ENCODE measurements at places on chromosomes 1 and 21.
A peak's percentile ranks its signal among the peaks of the same experiment; 100 is the strongest.

DNA sequence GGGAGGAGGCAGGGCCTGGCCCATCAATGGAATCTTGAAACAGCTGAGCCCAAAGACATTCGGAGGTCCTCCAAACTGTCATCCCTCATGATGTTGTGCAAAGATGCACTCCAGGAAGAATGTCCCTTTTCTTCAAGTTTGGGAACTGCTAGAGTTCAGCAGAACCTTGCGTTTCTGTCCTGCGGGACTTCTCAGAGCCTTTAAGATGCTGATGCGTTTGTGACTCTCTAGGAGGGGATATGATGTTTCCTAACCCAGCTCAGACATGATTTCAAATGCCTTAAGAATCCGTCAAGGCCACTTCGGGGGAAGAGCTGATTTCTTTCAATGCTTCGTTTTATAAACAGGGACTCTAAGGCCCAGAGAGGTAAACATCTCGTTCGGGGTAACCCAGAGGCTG lies 35.5 kb downstream of the SPSB1 start:
- no peak for DNase-seq

- DNase-seq = no peak
Observed at GRCh38 chr1:39189592-39190041, 14.9 kb upstream of the MACF1 start.

DNA sequence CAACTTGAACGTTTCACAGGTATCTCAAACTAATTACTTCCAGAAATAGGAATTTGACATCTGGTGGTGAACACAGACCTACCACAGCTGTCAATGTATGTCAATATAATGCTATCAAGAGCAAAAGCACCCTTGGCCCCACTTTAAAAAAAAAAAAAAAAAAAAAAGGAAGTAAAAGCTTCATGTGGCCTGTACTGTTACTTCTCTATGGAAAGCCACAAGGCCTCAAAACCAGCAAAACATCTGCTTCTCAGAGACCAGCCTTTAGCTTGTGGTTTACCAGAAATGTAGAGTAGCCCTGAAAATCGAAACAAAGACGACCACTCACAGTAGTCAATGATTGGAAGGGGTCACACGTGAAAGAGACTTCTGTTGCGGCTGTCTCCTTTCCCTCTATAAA lies 109.6 kb downstream of the SLC45A1 start:
- DNase-seq = no peak

DNA sequence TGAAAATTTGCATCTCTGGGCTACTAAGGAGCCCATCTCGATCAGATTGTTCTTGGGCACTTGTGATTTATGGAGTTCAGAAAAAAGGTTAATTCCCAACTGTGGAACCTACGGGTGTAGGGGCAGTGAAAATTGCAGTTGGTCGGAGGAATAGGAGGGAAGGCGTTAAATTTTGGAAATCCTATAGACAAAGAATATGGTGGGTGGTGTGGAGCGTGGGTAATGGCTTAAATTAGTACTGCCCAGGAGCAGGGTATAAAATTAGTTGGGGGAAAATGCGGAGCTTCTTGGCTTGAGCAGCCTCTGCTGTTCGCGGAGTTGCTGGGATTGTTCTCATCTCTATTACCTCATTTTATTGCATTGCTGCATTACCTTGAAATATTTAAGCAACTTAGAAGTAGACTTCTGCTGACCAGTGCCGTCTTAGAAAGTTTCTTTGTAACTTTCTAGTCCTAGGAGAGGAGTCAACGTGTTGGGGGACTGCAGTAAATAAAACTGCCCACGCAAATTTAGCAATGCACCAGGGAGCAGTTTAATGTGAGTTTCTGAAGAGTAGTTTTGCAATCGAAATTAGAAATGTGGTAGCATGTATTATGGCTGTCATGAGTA lies 514 bp downstream of the S1PR1 start:
- no peak for DNase-seq

GRCh38 chr1:113320272-113320671 lies 70.0 kb upstream of the MAGI3 start:
- DNase-seq = no peak

GRCh38 chr21:33384841-33385331 lies 18.3 kb upstream of the IFNGR2 start:
- no peak for DNase-seq

DNA sequence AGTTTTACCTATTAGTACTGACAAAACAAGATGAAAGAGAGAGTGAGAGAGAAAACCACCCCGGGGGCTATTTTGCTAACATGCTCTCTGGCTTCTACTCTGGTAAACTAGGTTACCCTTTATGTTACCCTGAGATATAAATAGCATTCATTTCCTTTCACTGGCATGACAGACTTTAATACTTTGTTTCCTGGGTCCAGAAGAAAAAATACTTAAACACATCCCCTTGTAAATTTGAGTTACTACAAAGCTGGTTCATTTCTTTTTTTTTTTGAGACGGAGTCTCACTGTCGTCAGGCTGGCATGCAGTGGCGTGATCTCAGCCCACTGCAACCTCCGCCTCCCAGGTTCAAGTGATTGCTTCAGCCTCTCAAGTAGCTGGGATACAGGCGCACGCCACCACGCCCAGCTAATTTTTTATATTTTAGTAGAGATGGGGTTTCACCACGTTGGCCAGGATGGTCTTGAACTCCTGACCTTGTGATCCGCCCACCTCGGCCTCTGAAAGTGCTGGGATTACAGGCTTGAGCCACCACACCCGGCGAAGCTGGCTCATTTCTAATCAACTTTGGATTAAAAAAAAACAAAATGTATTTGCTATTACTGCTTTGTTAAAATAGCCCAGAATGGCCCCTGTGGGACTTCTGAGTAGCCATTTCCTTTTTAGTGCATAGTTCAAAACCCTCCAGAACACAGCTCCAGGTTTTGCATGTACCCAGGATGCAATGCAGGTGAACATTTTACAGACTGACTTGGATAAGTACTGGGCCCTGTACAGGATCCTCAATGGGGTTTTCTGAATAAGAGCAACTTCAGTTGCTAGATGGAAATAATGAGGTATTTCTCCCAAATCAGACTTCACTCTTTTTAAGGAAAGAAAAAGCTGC lies 20.6 kb downstream of the INPP5B start:
- DNase-seq = no peak

DNA sequence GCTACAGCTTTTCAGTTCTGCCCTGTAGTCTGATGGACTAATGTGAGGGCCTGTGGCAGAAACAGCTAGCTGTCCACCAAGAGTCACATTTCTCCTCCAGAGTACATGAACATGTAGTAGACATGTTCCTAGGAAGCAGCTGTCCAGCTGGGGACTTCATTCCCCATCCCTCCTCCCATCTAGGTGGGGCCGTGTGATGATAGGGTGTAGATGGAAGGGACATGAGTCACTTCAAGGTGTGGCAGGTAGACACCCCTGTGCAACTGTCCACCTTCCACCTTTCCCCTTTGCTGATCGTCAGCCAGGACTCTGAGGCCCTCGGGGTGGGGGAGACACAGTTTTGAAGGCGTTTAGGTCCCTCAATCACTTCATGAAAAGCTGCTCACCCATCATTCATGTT lies 3.6 kb upstream of the RD3 start:
- DNase-seq = no peak

DNA sequence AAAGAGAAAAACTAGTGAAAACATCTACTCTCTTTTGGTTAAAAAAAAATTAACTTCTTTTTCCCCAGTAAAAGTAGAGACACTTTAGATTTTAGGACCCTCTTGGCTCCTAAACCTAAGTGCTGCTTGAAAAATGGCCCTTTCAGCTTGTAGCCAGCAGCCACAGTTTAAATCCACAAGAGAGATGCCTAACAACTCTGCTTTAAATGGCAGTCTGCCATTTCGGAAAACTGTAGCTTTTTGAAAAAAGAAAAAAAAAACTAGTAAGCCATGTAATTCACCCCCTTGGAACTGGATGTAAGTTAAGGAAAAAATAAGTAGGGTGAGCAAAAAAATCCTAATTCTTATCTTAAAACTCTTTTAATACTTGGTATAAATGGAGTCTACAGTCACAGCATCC lies 56.0 kb downstream of the LHX9 start:
- no peak for DNase-seq

DNA sequence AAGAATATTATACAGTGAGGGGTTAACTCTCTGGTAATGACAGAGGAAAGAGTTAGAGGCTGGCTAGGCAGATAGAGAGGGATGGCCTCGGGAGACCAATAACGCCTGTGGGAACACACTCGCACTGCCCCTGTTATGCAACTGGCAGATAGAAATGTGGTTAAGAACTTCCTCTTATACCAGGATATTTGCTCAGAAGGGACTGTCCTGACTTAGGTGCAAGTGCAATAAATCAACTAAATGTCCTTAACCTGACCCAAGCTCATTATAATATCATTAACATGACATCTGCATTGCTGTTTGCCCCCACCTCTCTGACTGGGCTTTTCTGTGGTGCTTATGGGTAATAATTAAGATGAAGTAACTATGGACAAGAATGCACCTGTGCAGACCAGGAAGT lies 1518.0 kb downstream of the NCAM2 start:
- DNase-seq = no peak

GRCh38 chr1:23593556-23594148 lies 34.4 kb upstream of the ID3 start:
- DNase-seq = peak; percentile 85

- DNase-seq = no peak
Observed at GRCh38 chr1:157376681-157377080, 175.6 kb downstream of the FCRL5 start.

- no peak for DNase-seq
Observed at GRCh38 chr1:176111835-176112234, 95.3 kb downstream of the COP1 start.

DNA sequence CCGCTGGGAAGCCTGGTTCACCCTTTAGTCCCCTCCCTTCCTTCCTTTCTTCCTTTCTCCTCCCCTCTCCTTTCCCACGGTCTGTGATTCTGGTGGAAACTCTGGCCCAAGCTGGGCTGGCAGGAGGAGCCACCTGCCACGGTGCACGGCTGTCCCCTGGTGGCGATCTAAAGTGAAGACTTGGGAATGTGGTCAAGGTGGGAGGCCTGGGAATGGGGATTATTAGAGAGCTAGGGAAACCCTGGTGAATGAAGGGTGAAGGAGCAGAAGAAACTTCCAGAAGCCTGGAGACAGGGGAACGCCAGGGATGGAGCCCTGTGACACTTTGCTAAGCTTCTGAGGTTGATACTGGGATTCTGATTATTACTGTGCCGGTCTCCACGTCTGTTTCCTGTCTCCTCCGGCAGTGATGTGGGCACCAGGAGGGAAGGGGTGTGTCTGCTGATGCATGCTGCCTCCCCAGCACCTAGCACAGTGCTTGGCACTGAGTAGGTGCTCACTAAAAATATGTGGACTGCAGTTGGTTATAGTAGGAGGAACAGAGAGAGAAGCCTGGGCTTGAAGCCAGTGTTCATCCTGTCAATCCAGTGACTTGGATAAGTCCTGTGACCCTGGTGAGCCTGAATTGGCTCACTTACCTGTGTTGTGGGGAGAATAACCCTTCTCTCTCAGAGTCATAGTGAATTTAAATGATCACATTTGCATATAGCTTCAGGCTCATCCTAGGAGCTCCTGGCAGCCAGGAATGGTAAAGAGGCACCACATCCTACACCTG lies 71.2 kb upstream of the NBPF3 start:
- DNase-seq = peak; percentile 85

GRCh38 chr1:24003331-24003972 lies 23.3 kb upstream of the SRSF10 start:
- peak; percentile 32 for DNase-seq

DNA sequence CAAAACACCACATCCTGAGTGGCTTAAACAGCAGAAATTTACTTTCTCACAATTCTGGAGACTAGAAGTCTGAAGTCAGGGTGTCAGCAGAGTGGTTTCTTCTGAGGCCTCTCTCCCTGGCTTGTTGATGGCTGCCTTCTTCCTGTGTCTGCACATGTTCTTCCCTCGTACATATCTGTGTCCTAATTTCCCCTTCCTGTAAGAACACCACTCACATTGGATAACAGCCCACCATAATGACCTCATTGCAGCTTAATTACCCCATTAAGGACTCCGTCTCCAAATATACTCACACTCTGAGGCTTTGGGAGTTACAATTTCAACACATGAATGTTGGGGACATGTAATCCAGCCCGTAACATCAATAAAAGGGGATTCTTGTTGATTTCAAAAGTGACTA lies 23.4 kb downstream of the C8A start:
- no peak for DNase-seq
